ENCODE measurements at places on chromosomes 1 and 21.

GRCh38 chr1:67609577-67610341 is 75.2 kb upstream of the GADD45A start:
- peaks cover 1% of the 10 kb centered on the region for H3K4me1 ChIP-seq
- no peaks in the 10 kb centered on the region for H3K27me3 ChIP-seq
- no peak overlapping the region for H3K4me3 ChIP-seq
- no peaks in the 10 kb centered on the region for H3K36me3 ChIP-seq
- no peak overlapping the region for H3K27ac ChIP-seq

- DNase-seq = no peak
- no peak overlapping the region for H3K4me3 ChIP-seq
- no peak overlapping the region for H3K27ac ChIP-seq
- no peaks in the 10 kb centered on the region for H3K36me3 ChIP-seq
- H3K4me1 ChIP-seq = peaks cover 8% of the 10 kb centered on the region
Measured at GRCh38 chr1:205700865-205701401, 20.6 kb upstream of the SLC45A3 start.

DNA sequence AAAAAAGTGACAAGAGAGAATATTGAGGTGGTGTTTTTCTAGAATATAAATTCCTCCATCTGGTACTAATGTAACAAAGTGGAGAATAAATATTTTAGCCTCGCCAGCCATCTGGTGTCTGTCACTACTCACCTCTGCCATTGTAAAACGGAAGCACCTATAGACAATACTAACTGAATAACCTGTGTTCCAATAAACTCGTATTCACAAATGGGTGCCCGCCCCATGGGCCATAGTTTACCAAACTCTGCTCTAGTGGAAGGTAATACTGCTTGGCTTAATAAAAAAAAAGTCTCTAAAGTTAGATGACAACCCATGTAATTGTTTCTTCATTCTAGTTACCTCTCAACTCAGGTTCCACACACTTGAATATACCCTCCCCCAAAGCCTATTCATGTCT is 8.1 kb downstream of the MIS18A start:
- H3K27me3 ChIP-seq = no peaks in the 10 kb centered on the region
- H3K4me3 ChIP-seq = no peak overlapping the region
- H3K36me3 ChIP-seq = peaks cover 2% of the 10 kb centered on the region
- H3K27ac ChIP-seq = no peak overlapping the region

DNA sequence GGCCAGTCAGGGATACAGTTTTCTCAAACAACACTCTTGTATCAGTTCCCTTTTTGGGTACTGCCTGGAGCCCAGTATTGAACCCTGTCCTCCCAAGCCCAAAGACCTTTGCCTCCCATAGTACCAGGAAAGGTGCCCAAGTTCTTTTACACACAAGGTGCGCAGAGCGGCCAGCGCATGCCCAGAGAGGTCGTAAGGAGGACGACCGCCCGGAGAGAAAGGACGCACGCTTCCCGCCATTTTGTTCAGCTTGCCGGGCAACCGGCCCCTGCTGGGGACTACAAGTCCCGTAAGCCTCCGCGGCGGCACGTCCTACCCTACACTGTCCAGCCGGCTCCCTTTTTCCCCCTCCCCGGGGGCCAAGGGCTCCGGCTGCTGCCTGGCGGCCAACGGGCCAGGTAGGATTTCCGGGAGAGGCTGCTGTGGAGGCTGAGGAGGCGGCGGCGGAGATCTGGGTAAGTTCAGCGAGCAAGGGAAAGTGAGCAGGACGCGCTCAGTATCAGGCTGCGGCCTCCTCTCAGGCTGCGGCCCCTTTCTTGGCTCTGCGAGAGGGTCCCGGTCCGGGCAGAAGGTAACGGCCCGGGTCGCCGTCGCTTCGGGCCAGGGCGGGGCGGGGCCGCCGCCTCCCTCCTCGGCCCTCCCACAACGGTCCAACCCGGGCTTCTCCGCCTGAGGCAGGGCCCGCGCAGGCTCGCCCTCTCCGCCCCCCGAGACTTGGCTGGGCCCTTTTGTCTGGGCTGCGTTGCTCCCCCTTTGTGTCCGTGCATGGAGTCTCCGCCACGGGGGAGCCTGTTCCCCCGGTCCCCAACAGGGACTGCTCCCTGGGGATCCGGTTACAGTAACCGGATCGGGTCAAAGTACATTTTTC is at the start of gene PHACTR4:
Gene PHACTR4, plus strand, starts transcription at position 370 of the 868 bp plus-strand sequence. CDS start 37,708 bp downstream, outside the sequence.
- peak; percentile 91 for DNase-seq
- H3K4me3 ChIP-seq = peak within 1 kb of the TSS; percentile 81
- no peak within 1 kb of the TSS for H3K27ac ChIP-seq
- no peaks in the 10 kb centered on the region for H3K36me3 ChIP-seq
- no peaks in the 10 kb centered on the region for H3K27me3 ChIP-seq

All from iPS DF 6.9 (cell line).